ENCODE measurements at places on chromosomes 2 and 18.

DNA sequence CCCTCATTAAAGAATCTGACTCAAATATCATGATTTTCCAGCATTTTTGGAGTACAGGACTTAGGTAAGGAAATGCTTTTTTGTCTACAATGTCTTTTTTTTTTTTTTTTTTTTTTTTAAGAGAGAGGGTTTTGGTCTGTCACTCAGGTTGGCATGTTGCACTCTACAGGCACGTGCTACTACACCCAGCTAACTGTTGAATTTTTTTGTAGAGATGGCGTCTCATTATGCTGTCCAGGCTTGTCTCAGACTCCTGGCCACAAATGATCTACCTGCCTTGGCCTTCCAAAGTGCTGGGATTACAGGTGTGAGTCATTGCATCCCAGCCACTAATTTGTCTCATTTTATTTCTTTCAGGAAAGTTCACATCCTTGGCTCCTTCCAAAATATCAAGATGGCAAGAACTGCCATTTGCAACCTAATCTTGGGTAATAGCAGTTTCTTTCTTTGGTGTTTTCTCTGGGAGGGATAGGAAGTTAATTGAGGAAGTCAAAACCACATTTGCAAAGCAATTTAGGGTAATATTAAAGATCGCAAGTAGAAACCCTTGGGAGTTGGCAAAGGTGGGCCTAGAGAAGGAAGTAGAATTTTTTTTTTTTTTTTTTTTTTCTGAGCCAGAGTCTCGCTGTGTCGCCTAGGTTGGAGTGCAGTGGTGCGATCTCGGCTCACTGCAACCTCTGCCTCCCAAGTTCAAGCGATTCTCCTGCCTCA, 15.5 kb downstream of the PNO1 start:
- no peak for DNase-seq

DNA sequence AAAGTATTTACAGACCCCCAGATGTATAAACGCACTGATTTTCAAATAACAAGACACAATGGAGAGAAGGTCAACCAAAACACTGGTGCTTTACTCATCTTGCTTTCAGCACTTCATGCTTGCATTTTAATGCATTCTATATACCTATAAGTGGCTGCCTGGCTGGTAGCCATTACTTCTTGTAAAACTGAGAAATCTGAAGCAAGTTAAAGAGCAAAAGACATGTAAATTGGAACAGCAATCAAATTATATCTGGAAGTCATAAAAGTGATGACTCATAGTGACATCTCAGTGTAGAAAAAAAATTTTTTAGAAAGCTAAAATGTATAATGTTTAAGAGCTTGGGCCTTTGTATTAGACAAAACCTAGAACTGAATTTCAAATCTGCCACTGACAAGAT, 106.2 kb downstream of the CCDC141 start:
- DNase-seq = no peak

DNA sequence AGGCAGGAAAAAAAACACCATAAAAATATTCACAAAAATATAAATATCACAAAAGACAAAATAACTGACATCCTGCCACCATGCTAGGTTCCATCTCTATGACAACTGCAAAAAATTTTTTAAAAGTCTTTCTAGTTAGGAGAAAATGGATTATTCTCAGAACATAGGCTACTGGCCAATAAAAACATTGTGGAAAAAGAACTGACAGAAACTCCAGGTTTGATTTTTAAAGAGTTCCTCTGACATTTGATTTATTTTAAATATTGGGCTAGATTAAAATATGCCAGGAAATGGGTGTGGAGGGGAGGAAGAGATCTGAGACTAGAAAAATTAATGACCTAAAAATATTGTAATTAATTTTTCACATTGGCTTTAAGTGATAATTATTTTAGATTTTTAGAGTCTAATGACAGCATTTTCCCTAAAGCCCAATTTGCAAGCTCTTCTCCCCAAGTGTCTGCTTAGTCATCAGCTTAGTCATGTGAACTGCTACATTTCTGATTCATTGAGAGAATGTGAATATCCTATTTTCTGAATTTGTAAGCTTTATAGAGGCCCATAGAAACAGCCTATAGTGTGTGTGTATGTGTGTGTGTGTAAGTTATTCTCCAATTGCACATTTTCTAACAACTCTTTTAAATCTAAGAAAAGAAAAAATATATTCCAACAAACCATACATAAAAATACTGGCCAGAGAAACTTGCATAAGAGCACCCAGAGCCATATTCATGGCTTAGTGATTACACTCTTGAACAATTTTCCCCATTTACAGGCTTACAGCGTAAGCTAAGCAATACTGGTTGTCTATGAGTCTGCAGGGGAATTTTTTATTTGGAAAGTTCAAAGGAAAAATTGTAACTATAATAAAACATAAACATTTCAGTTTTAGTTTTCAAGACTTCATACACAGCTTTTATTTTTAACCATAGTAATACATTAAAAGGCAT, 48.4 kb downstream of the TMEFF2 start:
- no peak for DNase-seq

- DNase-seq = no peak
Measured at GRCh38 chr2:241417626-241418025, 61.5 kb downstream of the FARP2 start.

DNA sequence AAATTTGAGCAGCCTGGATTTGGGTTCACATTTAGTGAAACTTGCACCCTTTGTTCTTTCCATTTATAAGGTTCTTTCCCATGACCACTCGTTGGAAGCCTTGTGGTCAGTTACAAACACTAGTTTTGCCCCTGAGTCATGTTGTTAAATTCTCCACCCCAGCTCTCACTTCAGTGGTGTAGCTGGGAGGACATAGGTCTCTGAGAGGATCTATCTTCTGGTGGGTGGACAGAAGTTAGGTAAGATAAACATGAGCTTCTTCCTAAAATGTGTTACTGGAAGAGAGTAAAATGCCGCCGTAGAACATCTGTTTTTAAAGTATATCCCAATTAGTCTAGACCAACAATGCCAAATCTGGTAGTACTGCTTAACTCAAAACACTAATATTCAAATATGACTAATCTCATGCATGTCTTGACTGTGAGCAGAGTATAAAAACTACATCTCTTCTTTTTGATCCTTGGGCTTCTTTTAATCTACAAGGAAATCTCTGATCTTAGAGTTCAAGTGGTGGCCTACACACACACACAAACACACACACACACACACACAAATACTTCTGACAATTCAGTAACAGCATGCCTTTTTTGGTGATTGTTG, 162.6 kb upstream of the FN1 start:
- no peak for DNase-seq

- DNase-seq = no peak
Measured at GRCh38 chr18:60022671-60023276, 123.0 kb downstream of the PMAIP1 start.

GRCh38 chr2:132757676-132758075, 87.7 kb upstream of the LYPD1 start:
- no peak for DNase-seq

DNA sequence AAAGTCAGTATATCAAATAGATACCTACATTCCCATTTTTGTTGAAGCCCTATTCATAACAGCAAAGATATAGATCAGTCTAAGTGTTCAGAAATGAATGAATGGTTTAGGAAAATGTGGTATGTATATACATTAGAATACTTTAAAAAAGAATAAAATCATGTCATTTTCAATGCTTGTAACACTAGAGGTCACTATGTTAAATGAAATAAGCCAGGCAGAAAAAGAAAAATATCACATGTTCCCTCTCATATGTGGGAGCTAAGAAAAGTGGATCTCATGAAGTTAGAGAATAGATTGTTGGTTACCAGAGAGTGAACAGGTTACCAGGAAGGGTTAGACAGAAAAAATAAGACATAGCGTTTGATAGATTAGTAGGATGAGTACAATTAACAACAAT, 1111.0 kb upstream of the SLC39A10 start:
- no peak for DNase-seq

DNA sequence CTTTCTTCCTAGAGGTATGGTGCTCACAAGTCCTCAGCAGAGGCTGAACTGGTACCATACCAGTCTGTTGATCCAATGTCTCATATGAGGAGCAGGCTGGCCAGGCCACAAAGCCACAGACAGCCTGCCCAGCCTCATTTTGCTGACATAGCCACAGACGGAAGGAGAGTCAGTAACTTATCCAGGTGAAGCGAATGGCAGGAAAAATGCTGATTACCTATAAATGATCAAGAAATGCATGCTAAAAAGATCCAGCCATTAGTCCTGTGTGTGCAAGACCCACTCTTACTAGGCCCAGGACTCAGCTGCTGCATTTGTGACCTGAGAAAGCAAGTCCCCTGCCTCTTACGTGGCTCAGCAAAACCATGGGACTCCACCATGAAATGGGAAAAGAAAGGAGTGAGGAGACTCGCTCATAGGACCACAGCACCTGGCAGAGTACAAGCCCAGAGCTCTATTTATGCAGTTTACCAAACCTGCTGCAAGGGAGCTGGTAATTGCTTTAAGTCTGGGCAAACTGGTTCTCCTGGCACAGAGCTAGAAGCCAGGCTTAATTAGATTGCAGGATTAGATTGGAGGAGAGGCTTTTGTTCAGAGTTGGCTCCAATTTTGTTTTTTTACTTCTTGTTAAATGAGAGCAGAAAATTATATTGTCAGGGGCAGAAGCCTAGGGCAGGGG, 19.0 kb downstream of the RHOB start:
- DNase-seq = no peak

Data from stimulated activated CD4-positive, alpha-beta T cell treated with anti-CD3 and anti-CD28 coated beads, Interleukin-1b, Interleukin-23, amount 100 ng/mL, for 1 hour (primary cell).